ENCODE measurements at places on chromosomes 5 and 9.

DNA sequence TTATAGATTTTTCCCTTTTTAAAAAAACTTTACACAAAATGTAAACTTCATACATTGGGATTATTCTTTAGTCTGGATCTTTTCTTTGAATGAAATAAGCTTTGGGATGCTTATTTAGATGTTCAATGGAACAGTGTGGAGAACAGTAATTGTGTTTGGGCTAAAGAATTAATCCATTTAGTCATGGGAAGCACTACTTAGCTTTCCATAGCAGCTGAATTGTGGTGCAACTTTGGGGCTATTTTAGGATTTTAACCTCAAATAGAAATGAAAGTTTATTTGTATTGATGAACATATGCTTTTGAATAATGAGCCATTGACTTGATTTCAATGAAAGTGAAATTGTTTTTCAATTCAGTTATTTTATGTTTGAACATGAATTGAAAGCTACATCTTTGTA is 72.4 kb downstream of the ZCCHC7 start:
- no peak for DNase-seq

DNA sequence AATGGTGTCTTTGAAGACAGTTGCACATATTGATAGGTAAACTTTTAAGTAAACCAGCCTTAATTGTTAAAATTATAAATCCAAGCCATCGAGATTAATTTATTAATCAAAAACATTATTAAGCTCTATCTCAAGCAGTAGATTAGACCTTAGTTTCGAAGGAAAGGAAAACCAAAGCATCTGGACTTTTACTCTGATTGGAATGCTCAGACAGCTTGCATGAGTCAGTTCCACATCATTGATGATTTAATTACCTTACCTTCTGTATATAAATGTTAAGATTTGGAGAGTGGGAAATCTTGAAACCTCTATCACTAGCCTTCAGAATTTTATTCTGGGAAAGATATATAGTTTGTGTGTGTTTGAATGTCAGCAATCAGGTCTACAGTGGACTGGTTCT is 23.9 kb downstream of the DCP2 start:
- no peak for DNase-seq

GRCh38 chr9:128494108-128494745 is 10.3 kb upstream of the GLE1 start:
- DNase-seq = no peak

GRCh38 chr5:158226496-158226895 is 367.6 kb upstream of the CLINT1 start:
- no peak for DNase-seq

GRCh38 chr9:2096376-2096970 is 81.3 kb downstream of the SMARCA2 start:
- no peak for DNase-seq

DNA sequence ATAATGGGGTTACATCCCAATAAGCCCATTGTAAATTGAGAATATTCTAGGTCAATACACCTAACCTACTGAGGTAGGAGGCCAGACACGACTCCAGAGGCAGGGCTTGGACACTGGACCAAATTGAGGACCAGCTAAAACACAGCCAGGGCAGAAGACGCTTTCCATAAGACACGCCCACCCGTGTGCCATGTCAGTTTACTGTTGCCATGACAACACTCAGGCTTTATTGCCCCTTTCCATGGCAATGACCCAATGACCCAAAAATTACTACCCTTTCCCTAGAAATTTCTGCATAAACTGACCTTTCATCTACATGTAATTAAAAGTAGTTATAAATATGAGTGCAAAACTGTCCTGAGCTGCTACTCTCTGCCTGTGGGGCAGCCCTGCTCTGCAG is 31.5 kb downstream of the SLC22A4 start:
- DNase-seq = no peak

- no peak for DNase-seq
These were observed 131.5 kb downstream of the DOCK8 start for GRCh38 chr9:346111-346571.

DNA sequence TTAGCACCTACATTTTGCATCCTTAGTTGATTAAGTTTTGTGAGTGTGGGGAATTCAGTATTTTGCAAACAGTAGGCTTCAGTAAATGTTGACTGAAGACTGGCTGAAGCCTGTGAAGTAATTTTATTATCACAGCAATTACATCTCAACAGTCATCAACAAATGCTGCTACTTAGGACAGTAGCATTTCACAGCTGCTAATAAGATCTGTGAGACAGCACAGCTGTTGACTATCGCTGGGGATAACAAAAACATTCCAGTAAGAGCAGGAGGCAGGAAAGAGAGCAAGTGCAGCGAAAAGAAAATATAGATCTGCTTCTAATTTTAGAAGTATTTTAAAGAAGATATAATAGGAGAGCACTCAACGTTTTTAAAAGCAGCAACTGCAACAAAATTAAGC is 117.3 kb upstream of the FGF10 start:
- no peak for DNase-seq

DNA sequence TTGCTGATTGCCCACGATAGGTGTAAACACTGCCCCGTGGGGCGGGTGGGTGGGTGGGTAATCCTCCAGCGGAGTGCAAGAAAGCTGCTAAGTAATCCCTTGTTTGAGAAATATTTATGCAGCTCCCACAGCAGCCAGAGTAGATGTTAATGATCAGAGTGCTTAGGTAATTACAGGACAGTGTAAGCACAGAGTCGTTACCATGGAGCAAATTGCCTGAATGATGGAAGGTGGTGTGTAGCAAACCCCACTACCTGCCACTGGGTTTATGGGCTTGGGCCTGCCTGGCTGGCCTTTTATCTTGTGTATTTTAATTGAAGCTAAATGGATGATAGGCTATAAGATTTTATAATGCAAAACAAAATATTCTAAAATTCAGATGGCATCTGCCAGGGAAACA is 110.0 kb downstream of the COL5A1 start:
- DNase-seq = no peak

DNA sequence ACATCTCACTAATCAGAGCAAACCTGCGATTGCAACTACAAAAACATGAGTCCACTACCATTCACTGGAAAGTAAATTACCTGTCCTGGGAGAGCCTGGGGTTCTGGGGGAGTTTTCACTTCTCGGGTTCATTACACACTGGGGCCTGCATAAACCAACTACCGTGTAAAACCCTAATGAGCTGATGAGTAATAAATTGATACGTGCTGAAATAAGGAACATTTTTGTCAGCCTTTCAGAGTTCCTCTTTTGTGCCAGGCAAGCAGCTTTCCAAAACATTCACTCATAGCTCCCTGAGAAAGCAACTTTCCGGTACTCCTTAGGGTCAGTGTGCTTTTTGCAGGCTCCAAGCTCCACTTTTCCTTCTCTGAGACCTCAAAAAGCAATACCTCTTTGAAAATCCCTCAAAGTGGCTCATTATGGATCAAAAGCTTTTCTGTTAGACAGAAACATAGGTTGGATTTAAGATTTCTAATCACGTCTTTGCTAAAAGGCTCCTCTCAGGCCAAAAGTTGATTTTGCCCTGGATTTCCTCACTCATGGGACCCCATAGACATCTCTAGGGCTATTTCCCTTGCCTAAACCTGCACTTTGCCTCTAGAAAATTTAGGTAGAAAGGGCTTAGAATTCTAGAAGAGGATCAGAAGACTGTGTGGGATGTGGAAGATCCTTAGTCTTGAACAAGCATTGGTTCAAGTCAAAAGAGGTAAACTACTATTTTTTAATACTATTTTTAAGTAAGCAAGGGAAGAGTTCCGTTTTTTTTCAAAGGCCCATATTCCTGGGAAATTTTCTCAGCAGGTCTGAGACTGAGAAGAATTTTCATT is 74.8 kb downstream of the ST8SIA4 start:
- DNase-seq = no peak

DNA sequence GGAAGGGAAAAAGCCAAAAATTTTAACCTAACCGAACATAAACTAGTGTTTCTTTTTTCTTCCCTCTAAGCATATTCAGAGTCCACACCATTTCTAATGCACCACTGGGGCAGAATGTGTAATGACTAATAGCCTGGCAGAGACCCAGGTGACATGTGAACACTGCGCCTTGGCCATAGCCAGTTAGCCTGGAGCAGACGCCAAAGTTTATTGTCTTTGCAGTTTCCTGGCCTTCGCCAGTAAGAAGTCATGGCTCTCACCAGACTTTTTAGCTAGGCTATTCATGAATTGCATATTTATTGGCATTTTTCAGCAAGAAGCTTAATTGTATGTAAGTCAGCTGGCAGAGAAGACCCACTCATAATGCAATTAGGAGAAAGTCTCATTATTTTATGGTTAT is 182.8 kb upstream of the SLC27A6 start:
- no peak for DNase-seq

DNA sequence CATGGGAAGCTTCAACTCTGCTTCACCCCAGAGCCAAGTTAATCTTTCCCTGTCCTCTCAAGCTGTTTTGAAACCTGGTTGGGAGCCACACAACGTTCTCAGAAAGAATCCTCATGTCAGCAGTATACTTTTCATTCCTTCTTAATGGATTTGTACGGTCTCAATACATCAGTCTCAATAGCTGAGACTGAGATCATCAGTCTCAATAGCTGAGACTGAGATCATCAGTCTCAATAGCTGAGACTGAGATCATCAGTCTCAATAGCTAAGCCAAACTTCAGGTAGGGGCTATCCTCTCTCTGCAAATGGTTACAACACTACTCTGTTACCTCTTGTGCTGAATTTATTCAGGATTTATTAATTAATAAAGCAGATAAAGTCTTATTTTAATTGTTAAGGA is 1317.4 kb upstream of the CDH9 start:
- DNase-seq = no peak

DNA sequence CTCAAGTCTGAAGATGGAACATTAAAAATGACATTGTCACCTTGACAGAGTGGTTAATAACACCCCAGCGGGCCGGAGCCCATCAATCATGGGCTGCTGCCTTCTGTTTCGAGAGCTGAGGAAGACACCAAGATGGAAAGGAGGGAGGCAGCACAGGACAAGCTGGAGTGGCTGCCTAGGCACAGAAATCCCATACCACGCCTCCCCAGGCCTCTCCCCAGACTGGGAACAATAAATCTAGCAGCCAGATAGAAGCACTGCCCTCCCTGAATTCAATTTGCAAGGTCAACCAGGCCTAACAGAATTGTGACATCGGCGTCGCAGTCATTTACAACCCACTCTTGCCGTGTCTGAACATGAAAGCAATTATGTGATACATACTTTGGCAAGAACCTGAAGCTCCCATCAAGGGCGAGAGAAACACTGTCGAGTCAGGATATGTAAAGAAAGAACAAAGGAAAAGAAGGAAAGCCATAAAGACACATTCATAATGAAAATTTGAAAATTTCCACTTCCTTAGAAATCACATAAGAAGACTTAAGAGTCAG is 35.4 kb upstream of the ZNF354A start:
- DNase-seq = no peak

- DNase-seq = no peak
These were observed 192.8 kb downstream of the ARRDC3 start for GRCh38 chr5:91190314-91190690.

- DNase-seq = no peak
These were observed 2.1 kb downstream of the ECPAS start for GRCh38 chr9:111481885-111482636.

- no peak for DNase-seq
These were observed 176.9 kb upstream of the SLC12A2 start for GRCh38 chr5:127906562-127907204.

GRCh38 chr9:35790385-35791296 is 750 bp upstream of the NPR2 start:
- DNase-seq = no peak

DNA sequence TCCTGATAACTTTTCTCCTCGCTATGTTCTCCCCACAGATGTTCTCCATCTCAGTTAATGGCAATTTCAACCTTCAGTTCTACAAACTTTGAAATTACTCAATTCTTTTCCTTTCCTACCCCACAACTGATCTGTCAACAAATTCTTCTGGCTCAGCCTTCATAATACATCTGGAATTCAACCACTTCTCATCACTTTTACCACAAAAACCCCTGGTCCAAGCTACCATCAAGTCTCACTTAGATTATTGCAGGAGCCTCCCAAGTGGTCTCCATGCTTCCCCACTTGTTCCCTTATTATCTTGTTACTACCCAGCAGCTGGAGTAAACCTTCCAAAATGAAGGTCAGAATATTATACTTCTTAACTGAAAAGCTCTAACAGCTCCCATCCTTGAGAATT is 110.1 kb downstream of the FBN2 start:
- DNase-seq = no peak

DNA sequence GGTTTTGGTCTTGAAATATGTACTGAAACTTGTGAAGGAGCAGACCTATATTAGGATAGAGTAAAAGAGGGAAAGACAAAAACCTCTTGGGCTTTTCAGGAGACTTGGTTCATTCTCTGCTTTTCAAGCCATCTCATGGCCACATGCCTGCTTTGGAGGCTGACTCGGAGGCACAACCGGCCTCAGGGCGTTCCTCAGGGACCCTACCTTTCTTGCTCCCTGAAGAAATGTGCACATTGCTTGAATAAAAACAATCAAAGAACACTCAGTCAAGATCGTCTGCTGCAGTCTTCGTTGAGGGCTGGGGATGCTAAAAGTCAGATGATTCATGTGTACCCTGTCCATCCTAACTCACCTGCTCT is 994 bp downstream of the IRGM start:
- DNase-seq = no peak

DNA sequence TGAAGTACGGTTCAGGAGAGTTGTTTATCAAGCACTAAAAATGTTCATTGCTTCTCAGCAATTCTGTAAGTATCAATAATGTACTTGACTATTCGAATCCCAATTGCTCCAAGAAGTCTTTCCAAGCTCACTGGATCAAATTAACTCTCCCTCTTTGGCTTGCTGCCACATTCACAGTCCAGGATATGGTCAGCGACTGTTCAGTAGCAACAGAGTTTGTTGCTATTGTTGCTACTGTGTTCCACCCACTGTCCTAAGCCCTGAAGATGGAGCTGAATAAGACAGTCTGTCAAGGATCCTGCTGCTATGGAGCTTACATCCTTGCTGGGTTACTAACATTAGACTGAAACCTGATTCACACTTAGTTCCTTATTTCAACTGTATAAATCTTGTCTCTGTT is 110.8 kb downstream of the FGF10 start:
- DNase-seq = no peak

GRCh38 chr9:26357803-26358344 is 534.7 kb downstream of the CAAP1 start:
- no peak for DNase-seq

DNA sequence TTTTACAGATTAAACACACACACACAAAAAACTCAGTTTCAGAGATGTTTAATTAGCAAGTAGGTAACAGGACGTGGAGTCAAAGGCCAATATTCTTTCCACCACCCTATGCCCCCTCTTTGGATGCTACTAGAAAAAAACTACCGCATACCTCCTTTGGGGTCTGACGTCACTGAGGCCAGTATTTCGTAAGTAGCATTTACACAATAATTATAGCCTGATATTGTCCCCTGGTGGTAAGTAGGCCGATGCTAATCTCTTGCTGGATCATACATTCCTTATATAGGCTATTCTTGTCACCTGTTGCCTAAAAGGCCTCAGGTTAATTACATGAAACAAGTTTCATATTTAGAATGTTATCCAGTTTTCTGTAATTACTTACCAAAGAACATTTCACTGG is 21.0 kb upstream of the SMARCA2 start:
- no peak for DNase-seq

DNA sequence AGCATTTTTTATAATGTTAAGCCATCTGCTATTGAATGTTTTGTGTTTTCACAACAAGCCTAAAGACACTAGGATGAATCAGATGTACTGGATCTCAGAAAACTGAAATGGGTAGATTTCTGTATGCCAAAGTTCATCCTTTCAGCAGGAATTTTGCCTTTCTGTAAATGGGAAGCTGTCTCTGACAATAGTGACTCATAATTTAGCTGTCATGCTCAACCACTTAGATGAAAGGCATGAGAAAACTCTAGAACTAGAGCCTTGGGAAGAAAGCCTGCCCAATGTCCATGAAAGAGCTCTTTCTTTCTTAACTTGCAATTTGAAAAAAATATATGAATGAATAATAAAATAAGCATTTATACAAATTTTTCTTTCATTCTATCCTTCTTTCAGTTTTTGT is 616.0 kb upstream of the EDIL3 start:
- no peak for DNase-seq
